ENCODE measurements at places on chromosomes 13 and 19.

GRCh38 chr19:10828981-10829821, 6.8 kb downstream of the TMED1 start:
- no peak for DNase-seq

- DNase-seq, result no peak
Measured at GRCh38 chr19:4023600-4024398, 16.3 kb downstream of the PIAS4 start.

- no peak for DNase-seq
Measured at GRCh38 chr13:21020176-21020575, 41.2 kb downstream of the LATS2 start.

GRCh38 chr13:51549050-51549449, 35.2 kb upstream of the WDFY2 start:
- DNase-seq, result no peak

Data from activated T-helper 1 cell treated with anti-CD3 and anti-CD28 coated beads, Interleukin-2, amount 50 U/mL, for 16 hours (primary cell).